ENCODE measurements at places on chromosomes 12 and 14.

DNA sequence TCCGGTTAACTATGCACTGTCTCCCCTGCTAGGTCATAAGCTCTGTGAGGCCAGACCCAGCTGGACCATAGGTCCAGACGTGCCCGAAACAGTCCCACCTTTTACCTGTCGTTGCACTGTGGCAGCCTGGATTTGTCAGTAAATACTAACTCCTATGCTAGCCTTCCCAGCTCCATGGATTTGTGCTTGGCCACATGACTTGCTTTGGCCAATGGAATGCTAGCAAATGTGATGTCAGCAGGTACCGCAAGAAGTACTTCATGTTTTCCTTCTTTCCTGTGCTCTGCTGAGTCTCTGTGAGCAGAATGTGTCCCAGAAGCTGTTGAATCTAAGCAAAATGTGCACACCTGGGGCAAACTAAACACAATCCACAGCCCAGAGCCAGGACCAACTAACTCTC lies 157.2 kb downstream of the ANO2 start:
- no peak for DNase-seq

DNA sequence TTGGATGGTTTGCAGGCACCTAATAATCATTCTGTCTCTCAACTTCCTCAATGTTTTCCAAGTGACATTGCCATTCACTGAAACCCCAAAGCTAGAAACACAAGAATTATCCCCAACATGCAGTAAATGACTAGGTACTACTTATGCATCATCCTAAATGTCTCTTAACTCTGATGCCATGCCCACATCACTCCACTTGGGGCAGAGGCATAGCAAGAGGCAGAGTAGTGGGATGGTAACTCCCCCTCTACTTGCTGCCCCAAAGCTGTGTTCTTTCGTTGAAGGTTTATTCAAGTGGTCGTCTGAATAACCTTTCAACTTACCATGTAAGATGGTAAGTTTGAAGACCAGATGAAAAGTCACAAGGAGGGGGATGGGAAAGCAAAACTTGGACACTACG lies 77.9 kb upstream of the SOX5 start:
- DNase-seq = no peak

- DNase-seq = no peak
Observed at GRCh38 chr14:20612403-20612802, 21.2 kb upstream of the RNASE12 start.

DNA sequence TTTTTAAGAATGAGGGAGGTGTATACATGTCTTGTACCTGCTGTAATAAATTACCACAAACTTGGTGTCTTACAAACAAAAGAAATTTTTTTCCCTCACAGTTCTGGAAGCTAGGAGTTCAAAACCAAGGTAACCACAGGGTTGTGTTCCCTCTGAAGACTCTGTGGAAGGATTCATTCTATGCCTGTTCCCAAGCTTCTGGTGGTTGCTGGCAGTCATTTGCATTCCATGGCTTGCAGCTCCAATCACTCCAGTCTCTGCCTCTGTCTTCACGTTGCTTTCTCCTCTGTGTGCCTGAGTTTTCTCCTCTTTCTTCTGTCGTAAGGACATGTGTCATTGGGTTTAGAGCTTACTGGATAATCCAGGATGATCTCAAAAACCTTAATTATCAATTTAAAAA lies 15.4 kb upstream of the ZNF641 start:
- no peak for DNase-seq

DNA sequence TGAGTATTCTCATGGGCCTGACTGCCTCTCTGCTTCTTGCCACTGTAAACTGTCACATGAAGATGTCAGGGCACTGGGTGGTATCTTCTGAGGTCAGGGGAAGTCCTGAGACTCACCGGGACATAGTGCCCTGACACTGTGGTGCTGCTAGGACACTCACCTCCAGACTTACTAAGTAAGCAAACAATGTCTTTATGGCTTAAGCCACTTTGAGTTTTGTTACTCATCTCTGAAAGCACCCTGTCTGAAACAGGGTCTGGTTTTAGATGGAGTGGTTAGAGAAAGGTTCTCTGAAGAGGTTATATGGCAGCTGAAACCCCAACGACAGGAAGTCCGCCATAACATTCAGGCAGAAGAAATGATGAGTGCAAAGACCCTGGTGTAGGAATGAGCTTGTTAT lies 22.7 kb downstream of the GPR19 start:
- no peak for DNase-seq

DNA sequence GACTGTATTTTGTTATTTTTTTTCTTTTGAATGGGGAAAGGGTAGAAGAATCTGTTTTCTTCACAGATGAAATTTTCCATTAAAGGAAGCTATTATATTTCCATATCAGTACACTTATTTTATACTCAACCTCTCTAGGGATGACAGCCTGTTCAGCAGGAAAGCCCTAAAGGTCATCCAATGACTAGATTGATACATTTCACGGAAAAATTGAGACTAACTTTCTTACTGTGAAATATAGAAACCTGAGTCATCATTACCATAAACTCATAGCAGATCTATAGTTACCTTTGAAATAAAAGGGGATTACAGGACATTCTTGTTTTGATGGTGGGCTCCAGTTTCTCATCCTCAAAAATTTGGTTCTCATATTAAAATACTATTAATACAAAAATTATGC lies 36.1 kb upstream of the PTCSC3 start:
- no peak for DNase-seq

- no peak for DNase-seq
Observed at GRCh38 chr12:100579844-100580243, 6.4 kb downstream of the GAS2L3 start.

GRCh38 chr14:38186216-38186615 lies 21.5 kb upstream of the SSTR1 start:
- DNase-seq = no peak

DNA sequence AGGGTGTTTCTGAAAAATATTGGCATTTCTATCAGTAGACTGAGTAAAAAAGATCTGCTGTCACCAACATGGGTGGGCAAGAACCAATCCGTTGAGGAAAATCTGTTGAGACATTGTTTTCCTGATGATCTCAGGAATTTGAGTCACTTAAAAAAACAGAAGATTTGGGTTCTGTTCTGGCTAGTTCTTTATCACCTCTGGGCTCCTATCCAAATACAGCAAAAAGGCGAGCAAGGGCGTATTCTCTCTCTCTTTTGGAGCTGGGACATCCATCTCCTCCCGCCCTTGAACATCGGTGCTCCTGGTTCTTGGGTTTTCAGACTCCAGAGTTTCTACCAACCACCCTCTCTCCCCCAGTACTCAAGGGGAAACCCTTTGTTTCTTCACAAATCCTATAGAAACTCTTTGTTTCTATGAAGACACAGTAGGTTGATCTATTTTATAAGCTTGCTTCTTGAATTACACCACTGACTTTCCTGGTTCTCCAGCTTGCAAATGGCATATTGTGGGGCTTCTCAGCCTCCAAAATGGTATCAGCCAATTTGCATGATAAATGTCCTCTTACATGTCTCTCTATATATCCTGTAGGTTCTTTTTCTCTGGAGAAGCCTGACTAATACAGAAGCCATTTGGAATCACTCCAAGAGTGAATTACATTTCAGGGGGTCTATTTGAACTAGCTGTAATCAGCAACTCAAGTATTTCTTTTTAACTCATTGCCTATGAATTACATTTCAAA lies 263.9 kb upstream of the TMTC1 start:
- no peak for DNase-seq

DNA sequence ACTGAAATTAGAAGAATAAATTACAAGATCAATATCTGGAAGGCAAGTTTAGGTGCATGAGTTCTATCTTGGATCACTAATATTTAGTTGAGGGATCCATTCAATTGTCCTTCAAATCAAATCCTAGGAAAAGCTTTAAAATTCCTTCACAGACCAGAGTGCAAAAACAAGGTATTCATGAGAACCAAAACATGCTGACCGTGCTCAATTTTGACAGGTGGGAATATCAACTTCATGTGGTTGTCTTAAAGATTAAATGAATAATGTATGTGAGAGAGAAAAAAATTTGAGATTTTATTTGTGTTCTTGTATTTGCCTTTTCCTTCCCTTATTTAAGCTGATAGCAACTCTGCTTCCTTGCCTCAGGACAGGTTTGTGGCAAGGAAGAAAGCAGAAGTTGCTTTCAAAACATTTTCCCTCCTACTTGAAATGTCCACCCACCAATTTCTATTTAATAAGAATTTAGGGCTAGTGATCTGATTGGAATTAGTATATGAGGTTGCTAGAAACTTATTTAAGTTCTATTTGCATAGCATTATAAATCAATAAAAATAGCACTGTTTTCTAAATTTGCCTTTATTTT lies 4.9 kb upstream of the PPP1R12A start:
- DNase-seq = no peak

GRCh38 chr12:80778005-80778541 lies 61.4 kb downstream of the MYF5 start:
- DNase-seq = no peak

DNA sequence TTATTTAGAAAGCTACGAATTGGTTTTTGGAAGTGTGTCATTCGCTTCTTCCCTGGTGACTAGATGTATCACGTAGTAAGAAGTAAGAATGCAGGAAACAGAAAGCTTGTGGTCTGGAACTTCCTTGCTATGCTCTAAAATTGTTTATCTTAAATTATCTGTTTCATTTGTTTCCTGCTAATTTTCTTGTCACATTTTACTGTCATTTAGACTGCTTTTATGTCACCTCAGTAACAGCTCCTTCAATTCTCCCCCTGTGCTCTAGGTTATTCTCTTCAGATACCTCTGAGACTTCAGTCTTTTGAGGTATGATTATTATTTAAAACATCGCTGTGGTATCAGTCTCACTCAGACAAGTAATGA lies 699 bp upstream of the CD69 start:
- no peak for DNase-seq

GRCh38 chr14:52790011-52790755 lies 1.2 kb downstream of the GNPNAT1 start:
- DNase-seq = no peak

DNA sequence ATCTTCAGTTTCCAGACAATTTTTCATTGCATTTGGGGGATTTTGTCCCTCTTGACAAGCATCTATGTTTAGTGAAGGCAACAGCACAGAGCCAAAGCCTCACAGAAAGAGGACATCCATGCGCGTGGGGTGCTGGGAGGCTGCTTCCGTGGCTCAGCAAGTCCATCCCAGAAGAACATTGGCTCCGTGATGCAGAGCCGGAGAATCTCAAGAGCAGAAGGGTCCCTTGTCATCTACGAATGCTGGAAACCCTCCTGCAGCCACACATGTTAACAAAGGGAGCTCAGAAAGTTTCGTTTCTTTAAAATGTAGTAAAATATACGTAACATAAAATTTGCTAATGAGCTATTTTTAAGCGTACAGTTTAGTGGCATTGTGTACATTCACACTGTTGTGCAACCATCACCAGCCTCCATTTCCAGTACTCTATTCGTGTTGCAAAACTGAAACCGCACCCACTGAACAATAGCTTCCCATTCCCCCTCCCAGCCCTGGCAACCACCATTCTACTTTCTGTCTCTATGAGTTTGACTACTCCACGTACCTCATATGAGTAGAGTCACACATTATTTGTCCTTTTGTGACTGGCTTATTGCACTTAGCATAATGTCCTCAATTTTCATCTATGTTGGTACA lies 185.9 kb downstream of the TTC7B start:
- DNase-seq = no peak

GRCh38 chr14:20782280-20782890 lies 1.3 kb downstream of the RNASE6 start:
- DNase-seq = no peak

- no peak for DNase-seq
Observed at GRCh38 chr12:95215949-95216348, 1.3 kb downstream of the FGD6 start.

- DNase-seq = no peak
Observed at GRCh38 chr12:106452309-106452708, 94.8 kb downstream of the POLR3B start.

GRCh38 chr14:33475623-33476022 lies 475.3 kb downstream of the EGLN3 start:
- peak; percentile 58 for DNase-seq

GRCh38 chr12:79935624-79936345 lies 888 bp upstream of the PPP1R12A start:
- DNase-seq = no peak

- no peak for DNase-seq
Observed at GRCh38 chr14:51157012-51157411, 62.1 kb upstream of the TRIM9 start.

- no peak for DNase-seq
Observed at GRCh38 chr12:64675795-64676194, 65.5 kb downstream of the RASSF3 start.

DNA sequence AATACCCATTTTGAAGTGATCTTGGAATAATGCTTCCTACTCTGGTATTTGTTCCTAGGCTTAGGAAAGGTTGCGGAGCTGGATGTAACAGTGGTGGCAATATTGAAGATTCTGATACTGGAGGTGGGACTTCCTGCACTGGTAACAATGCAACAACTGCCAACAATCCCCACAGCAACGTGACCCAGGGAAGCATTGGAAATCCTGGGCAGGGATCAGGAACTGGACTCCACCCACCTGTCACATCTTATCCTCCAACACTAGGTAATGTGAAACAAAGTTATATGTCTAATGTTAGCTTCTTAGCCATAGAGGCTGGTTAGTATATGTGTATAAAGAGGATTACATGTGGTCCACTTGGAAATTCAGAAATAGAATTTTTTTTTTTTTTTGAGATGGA lies 197.9 kb downstream of the PCNX1 start:
- no peak for DNase-seq

DNA sequence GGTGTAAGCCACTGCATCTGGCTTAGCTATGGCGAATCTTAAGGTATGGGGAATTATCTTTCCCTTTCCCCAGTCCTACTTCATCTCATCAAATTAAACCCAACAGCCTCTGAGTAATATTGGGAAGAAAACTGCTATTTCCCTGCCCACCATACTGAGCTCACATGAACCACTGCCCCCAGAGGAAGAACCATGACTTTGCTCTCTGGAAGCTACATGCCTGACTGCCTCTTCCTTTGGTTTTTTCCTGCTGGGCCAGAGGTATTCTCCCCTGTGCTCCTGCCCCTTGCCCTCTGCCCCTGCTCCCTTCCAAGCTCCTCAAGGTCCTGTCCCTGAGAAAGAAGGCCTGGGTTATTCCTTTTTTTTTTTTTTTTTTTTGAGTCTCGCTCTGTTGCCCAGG lies 15.2 kb downstream of the RILPL2 start:
- no peak for DNase-seq

- peak; percentile 73 for DNase-seq
Observed at GRCh38 chr14:102957222-102957621, 34.8 kb downstream of the AMN start.

DNA sequence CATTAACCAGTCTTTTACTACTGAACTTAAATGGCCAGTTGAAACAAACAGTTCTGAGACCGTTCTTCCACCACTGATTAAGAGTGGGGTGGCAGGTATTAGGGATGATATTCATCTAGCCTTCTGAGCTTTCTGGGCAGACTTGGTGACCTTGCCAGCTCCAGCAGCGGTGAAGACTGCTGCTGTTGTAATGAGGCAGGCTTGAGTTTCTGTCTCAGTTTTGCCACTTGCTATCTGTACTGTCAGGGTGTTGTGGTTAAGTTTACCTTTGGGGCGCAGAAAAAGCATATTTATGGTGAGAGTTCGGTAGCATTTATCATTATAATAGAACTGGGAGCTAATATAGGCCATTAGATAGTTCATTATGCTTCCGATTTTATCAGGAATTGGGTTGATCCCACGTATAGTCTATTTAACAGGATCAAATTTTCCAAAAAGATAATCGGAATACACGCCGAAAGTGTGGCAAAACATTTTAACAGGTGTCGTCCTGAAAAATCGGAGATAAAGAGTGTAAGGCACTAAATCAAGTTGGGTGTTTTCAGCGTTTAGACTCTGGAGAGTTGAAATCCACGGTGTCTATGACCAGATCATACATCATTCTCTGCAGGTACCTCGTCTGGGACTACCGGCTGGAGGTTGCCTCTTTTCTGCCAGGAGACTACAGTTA lies 688 bp upstream of the NECAP1 start:
- DNase-seq = no peak

GRCh38 chr14:26867171-26867757 lies 269.4 kb upstream of the NOVA1 start:
- peak; percentile 19 for DNase-seq
